ENCODE measurements at places on chromosomes 6 and 20.

DNA sequence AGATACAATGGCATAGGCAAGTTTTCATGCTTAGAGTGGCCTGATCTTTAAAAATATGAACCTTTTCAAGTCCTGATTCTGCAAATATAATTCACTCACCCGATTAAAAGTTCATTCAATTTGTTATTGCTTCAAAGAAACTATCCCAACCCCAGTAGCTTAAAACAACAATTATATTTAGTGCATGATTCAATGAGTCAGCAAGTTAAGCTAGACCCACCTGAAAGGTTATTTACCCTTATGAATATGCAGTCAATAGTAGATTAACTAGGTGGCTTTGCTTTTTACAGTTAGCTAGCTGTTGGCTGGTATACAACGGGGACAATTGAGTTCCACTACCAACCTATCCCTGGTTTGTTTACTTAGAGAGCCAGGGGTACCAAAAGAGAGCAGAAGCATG lies 95.6 kb upstream of the ANKEF1 start:
- no peak for DNase-seq

DNA sequence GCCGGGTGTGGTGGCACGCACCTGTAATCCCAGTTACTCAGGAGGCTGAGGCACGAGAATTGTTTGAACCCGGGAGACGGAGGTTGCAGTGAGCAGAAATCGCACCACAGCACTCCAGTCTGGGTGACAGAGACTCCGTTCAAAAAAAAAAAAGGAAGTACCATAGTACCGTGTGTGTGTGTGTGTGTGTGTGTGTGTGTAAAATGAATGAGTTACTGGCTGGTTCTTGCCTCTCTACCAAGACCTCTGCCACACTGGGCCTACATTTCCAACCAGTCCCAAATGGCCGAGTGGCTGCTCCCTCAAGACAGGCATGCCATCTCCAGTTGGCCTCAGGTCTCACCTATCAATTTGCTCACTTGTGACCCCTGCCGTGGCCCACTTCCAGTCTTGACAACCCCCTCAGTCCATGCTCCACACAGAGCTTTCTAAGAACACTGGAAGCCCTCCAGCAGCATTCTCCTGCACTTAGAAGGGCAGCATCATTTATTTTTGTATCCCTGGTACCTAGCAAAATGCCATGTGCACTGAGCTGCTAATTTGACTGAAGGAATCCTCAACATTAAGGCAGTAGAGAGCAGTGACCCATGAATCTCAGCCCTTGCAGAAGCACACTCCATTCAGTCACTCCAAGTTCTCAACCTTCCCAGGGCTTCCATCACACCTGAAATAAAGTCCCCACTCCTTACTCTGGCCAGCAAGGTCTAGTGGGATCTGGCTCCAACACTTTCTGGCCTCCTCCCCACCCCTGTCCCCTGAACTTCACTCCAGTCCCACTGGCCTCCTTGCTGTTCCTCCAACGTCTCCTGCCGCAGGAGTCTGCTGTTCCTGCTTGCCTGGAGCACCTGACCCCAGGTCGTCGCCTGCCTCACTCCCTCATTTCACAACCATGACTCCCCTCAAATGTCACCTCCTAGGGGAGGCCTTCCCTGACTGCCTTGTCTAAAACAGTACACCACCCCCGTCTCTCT lies 29.9 kb downstream of the COX4I2 start:
- no peak for DNase-seq

- DNase-seq: no peak
These were observed 29.1 kb downstream of the SLC13A3 start for GRCh38 chr20:46622165-46622564.

GRCh38 chr20:63778034-63778752 lies 38.6 kb downstream of the SLC2A4RG start:
- DNase-seq: no peak

DNA sequence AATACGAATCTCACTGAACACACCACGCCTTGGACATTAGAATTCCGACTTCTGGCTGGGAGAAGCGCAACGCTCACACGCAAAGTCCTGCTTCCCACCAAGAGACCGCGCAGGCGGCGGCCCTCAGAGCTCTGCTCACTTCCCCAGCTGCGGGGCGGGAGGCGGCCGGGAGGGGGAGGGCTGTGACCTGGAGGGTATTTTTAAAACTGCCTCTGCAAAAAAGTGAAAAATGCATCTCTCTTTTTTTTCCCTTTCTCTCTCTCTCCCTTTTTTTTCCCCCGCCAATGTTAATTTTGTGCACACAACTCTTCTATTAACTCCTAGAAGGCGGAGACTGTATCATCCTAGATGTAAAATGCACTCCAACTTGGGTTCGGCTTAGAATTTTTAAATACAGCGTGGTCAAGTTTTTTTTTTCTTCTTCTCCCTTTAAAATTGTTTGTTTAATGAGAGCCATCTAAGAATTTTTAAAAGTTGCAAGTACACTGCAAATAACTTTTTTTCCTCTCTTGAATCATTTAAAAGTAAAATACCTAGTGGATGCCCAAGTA lies 66.4 kb downstream of the STX11 start:
- no peak for DNase-seq

DNA sequence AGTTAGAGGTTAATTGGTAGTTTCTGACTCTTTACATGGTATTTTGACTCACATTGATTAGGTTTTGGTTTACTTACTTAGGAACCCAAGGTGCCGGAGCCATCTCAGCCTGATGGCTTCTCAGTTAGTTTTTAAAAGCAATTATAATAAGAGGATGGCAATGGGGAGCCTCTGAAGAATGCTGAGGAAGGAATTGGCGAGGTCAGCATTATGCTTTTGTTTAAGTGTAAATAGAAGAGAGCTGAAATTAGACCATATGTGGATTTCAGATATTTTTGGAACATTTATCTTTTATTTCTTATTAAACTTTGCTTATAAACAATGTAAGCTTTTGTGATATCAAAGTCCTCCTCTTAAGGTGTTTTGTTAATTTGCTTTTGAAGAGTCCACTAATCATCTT lies 77.8 kb downstream of the PLCB4 start:
- DNase-seq: no peak

- DNase-seq: no peak
These were observed 349.7 kb upstream of the POU3F2 start for GRCh38 chr6:98484696-98485095.

DNA sequence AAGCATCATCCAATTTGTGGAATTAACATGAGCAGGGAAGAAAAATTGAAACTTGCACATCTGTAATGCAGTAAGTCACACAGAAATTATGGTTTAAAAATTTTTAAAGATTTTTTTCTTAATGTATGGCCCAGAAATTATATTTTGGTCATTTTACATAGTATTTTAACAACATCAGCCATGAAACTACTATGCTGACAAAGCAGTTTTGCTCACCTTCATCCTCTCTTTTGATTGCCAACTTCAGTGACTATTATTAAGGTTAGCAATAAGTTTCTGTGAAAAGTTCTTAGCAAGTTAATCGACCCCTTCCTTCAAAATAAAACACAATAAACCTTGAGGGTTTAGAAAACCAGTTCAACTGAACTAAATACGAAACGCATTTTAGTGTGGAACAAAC lies 1347.0 kb downstream of the EPHA7 start:
- DNase-seq: no peak

Measured in lung microvascular endothelial cell (primary cell).